ENCODE measurements at places on chromosomes 7 and 10.

- DNase-seq = no peak
These were observed 91.3 kb upstream of the ZNF746 start for GRCh38 chr7:149588930-149589329.

GRCh38 chr7:30796105-30796869 is 25.1 kb downstream of the MINDY4 start:
- no peak for DNase-seq

- no peak for DNase-seq
These were observed 85.2 kb downstream of the RTKN2 start for GRCh38 chr10:62183442-62183841.

- no peak for DNase-seq
These were observed 344.8 kb downstream of the PARD3 start for GRCh38 chr10:34470307-34470706.

GRCh38 chr10:125355657-125356056 is 195.3 kb upstream of the CTBP2 start:
- DNase-seq = no peak

- DNase-seq = no peak
These were observed 222.4 kb upstream of the PFKP start for GRCh38 chr10:2844925-2845324.

DNA sequence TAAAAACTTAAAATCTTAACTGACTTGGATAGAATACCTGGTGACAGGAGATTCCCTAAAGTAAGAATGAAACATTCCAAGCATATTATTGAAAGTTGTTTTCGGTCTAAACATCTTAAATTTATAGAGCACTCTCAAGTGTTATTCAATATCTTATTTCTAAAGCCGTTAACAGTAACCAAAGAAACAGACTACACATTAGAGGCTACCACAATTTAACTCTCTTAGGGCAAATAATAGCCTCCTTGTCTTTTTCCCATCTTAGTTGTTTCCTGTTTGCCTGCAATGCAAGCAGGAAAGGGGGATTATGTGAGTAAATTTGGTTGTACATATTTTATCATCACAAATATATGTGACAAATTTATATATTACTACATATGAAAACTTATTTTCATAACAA is 31.4 kb downstream of the NAPEPLD start:
- DNase-seq = no peak

DNA sequence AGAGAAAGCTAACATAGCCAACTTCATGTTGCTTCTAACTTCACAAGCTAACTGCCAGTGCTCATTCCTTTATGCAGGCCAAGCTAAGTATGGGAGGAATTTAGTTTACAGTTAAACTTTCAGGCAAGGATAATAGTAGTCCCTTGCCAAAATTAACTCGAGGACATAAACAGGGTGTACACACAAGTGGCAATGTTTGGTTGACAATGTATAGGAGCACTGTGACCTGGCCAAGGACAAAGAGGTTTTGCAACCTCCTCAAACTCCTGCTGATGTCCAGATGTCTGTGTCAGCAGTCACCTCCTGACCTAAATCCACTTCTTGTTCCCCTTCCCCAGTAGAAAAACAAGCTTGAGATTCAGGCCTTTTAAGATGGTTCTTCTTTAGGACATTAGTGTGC is 494.6 kb upstream of the KLF6 start:
- DNase-seq = no peak

DNA sequence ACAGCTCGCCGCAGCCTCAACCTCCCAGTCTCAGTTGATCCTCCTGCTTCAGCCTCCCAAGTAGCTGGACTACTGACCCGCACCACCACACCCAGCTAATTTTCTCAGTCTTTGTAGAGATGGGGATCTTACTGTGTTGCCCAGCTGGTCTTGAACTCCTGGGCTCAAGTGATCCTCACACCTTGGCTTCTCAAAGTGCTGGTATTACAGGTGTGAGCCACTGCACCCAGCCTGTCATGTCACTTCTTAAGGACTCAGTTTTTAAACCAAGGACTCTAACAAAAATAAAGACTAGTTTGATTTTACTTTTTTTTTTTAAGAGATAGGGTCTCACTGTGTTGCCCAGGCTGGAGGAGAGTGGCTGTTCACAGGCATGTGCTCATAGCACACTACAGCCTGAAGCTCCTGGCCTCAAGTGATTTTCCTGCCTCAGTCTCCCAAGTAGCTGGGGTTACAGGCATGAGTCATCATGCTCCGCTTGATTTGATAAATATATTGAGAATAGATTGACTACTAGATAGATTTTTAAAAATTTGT is 16.5 kb upstream of the PPP3CB start:
- DNase-seq = no peak

DNA sequence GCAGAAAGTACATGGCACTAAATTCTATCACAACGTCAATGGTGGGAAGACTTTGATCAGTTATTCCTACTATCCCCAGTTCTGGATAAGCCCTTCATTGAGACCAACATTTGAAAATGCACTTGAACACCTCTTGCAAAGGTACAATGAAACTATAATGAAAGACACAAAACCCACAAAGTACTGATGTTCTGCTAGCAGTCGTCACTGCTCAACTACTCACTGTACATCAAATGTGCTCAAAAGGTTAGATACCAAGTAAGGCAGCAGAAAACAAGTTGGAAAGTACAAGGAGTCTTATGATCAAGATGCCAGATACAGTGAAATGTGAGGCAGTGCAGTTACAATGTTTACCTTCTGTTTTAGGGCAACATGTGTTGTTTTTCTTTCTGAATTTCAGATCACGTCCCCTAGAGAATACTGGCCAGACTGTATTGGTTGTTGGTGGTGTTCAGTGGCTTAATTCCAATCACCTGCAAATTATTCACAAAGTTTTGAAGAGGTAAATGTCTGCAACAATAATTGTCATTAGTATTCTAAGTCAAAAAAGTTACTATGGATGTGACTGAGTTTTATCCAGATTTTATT is 62.4 kb upstream of the WNT16 start:
- DNase-seq = no peak

- no peak for DNase-seq
These were observed 282.0 kb downstream of the SEC23IP start for GRCh38 chr10:120174491-120174890.

GRCh38 chr10:48582970-48583369 is 21.9 kb downstream of the ARHGAP22 start:
- no peak for DNase-seq

DNA sequence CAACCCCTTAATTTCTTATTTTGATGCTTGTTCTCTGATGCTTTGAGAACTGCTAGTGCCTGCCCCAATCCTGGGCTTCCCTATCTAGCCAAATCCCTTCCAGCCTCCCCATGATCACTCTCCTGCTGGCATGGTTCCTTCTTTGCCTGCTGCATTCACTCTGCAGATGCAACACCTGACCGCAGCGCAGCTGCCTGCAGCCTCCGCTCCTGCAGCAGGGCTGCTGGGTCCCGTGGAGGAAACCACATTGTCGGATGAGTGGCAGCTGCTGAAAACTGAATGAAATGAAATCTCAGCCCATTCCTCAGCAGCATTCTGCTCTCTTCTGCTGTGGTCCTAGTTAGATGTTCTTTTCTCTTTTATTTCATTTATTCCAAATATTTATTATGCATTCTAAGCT is 320.3 kb downstream of the CCDC3 start:
- no peak for DNase-seq

- DNase-seq = no peak
These were observed 396 bp downstream of the PSMG3 start for GRCh38 chr7:1569440-1569832.

DNA sequence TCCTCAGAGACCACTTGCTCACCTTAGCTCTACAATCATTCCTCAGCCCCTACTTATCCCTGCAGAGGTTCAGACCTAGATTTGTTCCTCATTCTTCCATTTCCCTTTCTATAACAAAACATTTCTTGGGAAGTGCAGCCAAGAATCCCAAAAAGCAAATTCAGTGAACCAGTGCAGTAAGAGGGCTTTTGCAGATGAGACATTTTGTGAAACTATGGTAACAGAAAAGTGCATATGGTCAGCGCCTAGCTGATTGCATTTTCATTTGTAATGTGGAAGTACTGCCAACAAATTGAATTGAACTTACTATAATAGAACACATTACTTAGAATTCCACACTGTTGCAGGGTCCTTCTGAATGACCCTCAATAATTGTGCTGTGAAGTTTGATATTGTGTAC is 18.6 kb downstream of the AGMO start:
- no peak for DNase-seq

GRCh38 chr7:103524042-103524907 is 78.3 kb upstream of the SLC26A5 start:
- no peak for DNase-seq

- no peak for DNase-seq
These were observed 115.6 kb upstream of the PHYHIPL start for GRCh38 chr10:59060852-59061251.

- DNase-seq = no peak
These were observed 120.0 kb downstream of the SGMS1 start for GRCh38 chr10:50503661-50504320.

DNA sequence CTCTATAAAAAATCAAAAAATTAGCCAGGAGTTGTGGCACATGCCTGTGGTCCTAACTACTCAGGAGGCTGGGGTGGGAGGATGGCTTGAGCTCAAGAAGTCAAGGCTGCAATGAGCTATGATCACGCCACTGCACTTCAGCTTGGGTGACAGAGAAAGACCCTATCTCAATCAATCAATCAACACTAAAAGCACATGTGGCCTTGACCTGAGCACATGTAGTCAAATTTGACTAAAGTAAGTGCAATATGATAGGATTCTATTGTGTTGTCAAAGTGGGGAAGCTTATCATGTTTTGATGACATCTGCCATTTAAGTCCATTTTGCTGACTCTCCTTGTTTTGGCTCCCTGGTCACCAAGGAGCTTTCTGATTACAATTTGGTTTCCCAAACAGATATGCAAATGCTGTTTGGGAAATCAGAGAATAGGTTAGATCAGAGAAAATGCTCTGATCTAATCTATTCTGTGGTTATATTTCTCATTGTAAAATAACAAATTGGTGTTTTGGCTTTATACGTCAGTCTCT is 43.8 kb upstream of the ATOH7 start:
- DNase-seq = no peak

GRCh38 chr7:50853311-50853710 is 70.6 kb upstream of the GRB10 start:
- DNase-seq = no peak

DNA sequence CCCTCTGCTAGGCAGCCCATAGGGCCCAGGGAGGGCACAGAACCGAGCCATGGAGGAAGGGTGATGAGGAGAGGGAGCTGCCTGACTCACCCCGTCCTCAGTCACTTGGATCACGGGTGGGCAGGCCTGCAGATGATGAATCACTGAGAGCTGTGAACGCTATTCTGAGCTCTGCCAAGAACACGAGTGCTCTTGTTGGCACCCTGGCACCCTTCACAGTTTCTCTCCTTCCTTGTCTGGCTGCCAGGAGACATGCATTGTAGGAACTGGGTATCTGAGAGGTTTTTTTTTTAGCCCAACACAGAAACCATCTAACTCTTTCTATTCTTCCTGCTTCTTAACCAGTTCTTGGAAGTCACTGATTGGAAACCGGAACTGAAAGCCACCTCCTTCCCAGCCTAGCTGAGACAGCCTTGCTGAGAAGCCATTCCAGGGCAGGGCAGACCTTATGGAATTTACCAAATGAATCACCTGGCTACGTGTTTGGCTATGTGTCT is 82.1 kb downstream of the SLC37A3 start:
- no peak for DNase-seq

DNA sequence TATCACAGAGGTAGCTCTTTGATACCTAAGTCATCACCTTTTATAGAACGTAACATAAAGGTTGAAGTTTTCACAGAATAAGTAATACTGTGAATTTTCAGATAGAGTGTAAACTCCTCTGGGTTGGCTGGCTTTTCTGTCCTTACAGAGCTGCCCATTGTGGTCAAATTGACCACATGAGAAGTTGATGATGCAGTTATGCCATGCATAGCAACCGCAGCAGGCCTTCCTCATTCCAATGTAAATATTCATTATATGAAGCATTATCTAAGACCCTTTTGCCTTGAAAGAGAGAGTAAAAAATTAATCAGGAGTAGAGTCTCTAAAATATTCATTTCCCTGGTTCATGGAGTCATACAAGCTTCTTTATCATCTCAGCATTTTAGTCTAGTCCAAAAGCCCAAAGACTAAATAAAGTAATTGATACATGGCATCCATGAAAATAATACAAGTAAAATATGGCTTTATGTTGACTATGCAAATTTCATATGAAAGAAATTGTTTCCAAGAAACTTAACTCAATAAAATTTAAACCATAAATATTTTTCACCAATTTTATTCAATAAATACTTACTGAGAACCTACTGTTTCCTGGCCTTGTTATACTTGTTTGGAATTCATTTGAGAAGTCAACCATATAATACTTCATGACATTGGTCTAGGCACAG is 516.4 kb downstream of the PCDH15 start:
- no peak for DNase-seq

DNA sequence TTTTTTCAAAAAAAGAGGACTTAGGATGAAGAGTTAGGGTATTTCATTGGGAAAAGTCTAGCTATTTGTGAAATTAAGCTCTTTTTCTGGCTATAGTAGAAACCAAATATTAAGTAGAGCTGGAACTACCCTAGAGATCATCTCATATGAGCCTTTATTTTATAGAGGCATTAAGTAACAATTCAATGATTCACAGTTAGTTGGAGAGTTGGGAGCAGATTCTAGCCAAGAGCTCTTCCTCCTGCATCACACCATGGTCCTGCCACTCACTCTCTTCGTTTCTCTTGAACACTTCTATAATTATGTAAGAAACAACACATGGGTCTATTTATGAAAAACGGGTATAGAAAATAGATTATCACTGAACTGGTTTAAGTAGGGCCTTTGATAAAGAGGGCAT is 76.1 kb upstream of the ANK3 start:
- no peak for DNase-seq
